ENCODE measurements at places on chromosomes 13 and 19.

DNA sequence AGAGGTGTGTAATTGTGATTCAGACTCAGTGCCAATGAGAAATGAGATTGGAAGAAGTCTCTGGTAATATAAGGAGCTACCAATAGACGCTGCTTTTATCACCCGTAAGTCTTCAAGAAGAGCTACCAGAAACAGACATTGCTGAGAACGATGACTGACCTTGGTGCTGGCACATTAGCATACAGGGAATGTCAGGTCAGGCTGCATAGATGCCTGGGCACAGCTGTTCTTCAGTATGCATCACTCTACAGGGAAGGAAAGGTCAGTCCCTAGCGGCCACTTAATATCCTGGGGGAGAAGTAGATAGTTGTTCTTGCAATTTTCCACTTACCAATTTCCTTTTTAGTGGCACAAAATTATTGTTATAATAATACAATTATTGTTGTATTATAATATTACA lies 380.4 kb downstream of the PCDH9 start:
- no peak for DNase-seq

DNA sequence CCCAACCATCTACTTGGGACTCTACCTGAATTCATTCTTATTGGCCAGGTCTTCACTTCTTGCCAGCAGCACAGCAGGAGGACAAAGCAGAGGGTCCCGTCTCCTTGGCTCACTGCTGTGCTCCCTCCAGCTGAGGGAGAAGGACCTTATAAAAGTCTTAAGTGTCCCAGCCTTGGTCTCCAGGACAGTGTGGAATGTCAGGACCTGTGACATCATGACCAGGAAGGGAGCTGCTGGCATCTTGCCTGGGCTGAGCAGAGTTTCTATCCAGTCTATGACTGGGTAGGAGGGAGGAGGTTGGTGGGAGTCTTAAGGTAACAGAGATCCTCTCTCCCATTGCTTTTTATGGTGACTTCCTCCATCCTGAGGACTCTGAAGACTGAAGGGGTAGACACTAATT lies 56.6 kb upstream of the ANKRD10 start:
- DNase-seq: no peak

GRCh38 chr13:110989331-110989730 lies 74.5 kb upstream of the ANKRD10 start:
- DNase-seq: no peak

- no peak for DNase-seq
These were observed 13.2 kb upstream of the KPTN start for GRCh38 chr19:47497050-47497766.

DNA sequence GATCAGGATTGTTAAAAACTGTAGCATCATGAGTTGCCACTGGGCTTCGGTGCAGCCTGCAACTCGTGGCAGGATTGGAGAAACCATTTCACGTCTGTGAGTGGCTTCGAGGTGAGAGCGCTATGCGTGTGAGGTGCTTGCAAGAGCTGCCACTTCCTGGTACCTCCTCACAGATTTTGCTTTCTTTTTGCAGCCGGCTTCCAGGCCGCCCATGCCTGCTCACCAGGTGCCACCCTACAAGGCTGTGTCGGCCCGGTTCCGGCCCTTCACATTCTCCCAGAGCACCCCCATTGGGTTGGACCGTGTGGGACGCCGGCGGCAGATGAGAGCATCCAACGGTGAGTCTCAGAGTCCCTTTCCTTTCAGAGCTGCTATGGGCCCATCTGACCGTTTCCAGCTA lies 57.9 kb upstream of the C1QTNF9 start:
- no peak for DNase-seq

- no peak for DNase-seq
These were observed 146.9 kb downstream of the LMO7 start for GRCh38 chr13:75782985-75783384.

- no peak for DNase-seq
These were observed 788.0 kb upstream of the SLITRK1 start for GRCh38 chr13:84670245-84670644.

DNA sequence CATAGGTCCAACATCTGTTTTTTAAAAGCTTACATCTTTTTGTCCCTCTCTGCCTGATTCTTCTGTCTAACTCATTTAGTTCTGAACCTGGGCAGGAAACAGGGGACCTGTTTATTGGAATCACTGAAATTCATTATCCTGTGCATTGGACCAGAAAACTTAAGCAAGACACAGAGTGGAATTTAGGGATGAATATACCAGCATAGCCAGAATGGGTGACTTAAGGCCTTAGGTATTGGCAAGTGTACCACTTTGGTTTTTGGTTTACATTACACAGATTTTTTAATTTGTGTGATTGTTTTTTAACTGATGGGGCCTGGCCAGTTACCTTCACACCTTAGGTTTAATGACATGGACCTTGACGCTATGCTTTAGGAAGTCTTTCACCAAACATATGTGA lies 232.5 kb downstream of the GPC5 start:
- DNase-seq: no peak

- no peak for DNase-seq
These were observed 49.9 kb downstream of the SLC7A9 start for GRCh38 chr19:32819419-32820400.

DNA sequence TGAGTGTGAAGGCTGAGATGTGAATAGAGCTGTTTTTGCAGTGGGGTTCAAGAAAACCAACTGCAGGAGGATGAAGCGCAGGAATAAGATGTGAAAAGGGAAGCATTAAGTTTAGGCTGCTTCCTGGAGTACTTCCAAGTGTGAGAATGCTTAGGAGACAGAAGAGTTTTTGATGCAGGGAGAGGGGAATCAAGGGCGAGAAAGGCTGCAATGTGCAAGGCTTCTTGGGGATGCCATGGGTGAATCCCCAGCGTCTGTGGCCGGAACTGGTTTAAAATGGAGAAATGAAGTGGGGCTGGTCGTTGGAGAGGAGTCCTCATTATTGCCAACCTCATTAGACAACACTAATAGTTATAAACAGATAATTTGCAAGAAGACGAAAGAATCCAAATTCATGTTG lies 764.9 kb downstream of the LIG4 start:
- no peak for DNase-seq

DNA sequence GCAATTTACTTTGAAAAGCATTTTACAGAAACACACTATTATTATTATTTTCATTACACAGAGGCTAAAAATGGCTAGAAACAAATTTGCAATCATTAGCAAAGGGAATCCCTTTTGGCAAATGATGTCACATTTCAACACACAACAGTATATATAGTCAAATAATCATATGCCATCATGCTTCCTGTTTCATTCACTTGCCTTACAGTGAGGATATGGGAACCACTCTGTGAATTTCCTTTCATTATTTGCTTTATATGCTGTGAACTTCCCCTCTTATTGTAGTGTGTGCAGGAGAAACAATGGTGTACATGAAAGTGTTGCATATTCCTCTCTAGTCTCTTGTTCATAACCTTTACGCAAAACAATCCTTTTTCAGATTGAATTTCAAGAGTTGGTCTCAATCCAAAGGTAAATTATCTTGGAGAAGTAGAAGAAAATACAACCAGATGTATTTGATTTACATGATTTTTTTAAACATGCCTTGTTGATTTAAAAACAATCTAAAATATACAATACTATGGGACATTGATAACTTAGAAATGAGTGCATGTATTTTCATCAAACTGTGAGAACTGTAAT lies 657.3 kb downstream of the EFNB2 start:
- no peak for DNase-seq

GRCh38 chr19:54035215-54036178 lies 28.2 kb downstream of the VSTM1 start:
- DNase-seq: no peak

GRCh38 chr19:5961969-5962945 lies 15.7 kb downstream of the RANBP3 start:
- DNase-seq: no peak

DNA sequence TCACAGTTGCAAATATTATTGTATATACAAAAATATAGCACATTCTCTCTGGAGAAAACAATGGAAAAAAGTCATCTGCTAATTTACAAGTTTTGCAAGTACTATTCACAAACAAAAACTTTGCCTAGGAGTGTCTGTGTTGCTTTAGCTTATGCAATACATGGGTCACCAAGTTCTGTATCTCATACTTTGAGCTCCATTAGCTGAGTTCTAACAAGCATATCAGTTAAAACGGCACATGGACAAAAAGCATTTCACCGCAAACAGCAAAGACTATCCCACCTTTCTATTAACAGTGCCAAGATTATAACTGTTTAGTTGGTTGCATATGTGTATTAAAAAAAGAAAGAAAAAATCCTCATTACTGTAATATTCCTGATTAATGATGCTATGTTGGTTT lies 4.6 kb downstream of the SPRY2 start:
- DNase-seq: no peak
